ENCODE measurements at places on chromosomes 16 and 17. TPM values are rescaled to one million over a fixed set of nuclear protein-coding genes. Genes with fewer than 3 reads are reported as not detected.

Gene TP53TG3D
- polyA plus RNA-seq: 0.68 TPM

Gene CLEC19A
- not detected for polyA plus RNA-seq

Gene TMEM88
- not detected for polyA plus RNA-seq

DNA sequence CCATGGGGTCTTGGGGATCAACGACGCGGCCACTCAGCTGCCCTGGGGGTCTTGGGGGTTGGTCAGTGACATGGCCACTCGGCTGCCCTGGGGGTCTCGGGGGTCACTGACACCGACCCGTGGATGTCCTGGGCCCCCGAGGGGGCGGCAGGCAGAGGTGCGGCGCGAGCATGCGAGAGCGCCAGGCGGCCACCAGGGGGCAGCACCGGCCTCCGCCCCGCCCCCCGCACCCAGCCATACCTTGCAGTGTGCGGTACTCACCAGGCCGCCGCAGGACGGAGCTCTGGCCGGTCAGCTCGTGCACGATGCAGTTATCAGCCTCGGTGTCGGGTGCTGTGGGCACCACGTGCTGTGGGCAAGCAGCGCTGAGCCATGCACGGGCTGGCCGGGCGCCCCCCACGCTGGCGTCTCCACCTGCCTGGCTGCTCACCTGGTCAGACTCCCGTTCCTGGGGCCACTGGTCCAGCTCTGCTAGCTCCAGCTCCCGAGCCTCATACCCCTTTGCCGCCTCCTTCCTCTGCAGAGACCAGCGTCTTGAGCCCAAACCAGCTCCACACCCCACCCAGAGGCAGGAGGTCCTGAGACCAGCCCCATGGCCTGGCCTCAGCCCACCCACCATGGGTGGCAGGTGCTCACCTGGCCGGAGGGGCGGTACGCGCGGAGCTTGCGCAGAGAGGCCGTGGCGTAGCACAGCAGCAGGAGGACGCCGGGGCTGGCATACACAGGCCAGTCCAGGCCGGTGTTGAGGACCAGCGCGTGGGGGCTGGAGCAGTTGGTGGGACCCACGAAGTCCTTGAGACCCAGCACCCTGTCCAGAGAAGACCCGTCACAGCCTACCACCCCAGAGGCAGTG lies 31.2 kb downstream of the CTU2 start:
- H3K36me3 ChIP-seq: no peaks in the 10 kb centered on the region
- DNase-seq: peak; percentile 66
- no peak overlapping the region for H3K4me3 ChIP-seq
- H3K4me1 ChIP-seq: no peaks in the 10 kb centered on the region
- no peak overlapping the region for H3K27ac ChIP-seq

DNA sequence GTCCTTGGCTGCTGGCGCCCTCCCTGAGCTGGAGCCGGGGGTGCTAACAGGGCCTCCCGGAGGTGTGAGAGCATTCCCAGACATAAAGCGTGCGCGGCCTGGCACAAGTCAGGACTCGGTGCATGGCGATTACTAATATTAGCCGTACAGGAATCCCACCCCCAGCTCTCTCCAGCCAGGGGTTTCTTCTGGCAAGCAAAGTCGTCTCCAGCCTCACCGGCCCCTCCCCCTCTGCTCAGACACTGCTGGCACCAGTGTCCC lies 5.0 kb downstream of the CASKIN1 start:
- H3K27ac ChIP-seq: no peak overlapping the region
- H3K36me3 ChIP-seq: no peaks in the 10 kb centered on the region
- H3K27me3 ChIP-seq: peaks cover 40% of the 10 kb centered on the region
- DNase-seq: no peak
- peaks cover 5% of the 10 kb centered on the region for H3K4me1 ChIP-seq
- H3K4me3 ChIP-seq: no peak overlapping the region

DNA sequence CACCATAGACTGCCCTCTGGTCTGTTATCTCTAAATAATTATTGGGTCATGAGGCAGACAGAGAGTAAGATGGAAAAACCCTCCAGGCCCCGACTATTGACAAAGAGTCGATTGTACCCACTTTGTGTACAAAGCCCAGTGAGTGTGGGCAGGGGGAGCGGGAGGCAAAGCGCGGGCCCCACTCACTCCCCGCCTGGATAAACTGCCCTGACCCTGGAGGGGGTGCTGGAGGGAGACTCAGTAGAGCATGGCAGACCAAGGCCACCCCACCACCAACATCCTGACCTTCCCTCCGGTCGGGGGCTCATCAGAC lies 11.2 kb upstream of the CPSF4L start:
- no peaks in the 10 kb centered on the region for H3K36me3 ChIP-seq
- H3K27me3 ChIP-seq: no peaks in the 10 kb centered on the region
- no peak overlapping the region for H3K27ac ChIP-seq

- peaks cover 77% of the 10 kb centered on the region for H3K27me3 ChIP-seq
- H3K4me3 ChIP-seq: peak within 1 kb of the TSS; percentile 74
- no peak within 1 kb of the TSS for H3K27ac ChIP-seq
- H3K4me1 ChIP-seq: peaks cover 13% of the 10 kb centered on the region
- H3K36me3 ChIP-seq: no peaks in the 10 kb centered on the region
Measured at GRCh38 chr17:46851029-46851741, at the start of gene WNT9B. WNT9B (plus strand) TSS chr17:46851583; CDS start chr17:46851639, 56 bp downstream.

- peak overlapping the region; percentile 85 for H3K4me3 ChIP-seq
- H3K4me1 ChIP-seq: peaks cover 48% of the 10 kb centered on the region
- no peak overlapping the region for H3K27ac ChIP-seq
- H3K36me3 ChIP-seq: peaks cover 4% of the 10 kb centered on the region
- DNase-seq: no peak
Measured at GRCh38 chr17:42111265-42111636, 1.3 kb downstream of the DHX58 start.

GRCh38 chr17:77542011-77542410 lies 401.2 kb downstream of the SEC14L1 start:
- no peak overlapping the region for H3K27ac ChIP-seq
- H3K4me3 ChIP-seq: peak overlapping the region; percentile 42
- H3K27me3 ChIP-seq: peaks cover 30% of the 10 kb centered on the region
- peaks cover 4% of the 10 kb centered on the region for H3K4me1 ChIP-seq
- DNase-seq: no peak
- H3K36me3 ChIP-seq: no peaks in the 10 kb centered on the region

GRCh38 chr17:13596241-13596923 lies 5.3 kb downstream of the HS3ST3A1 start:
- H3K4me3 ChIP-seq: no peak overlapping the region
- no peak overlapping the region for H3K27ac ChIP-seq
- DNase-seq: no peak
- H3K27me3 ChIP-seq: peaks cover 44% of the 10 kb centered on the region
- peaks cover 3% of the 10 kb centered on the region for H3K4me1 ChIP-seq
- H3K36me3 ChIP-seq: no peaks in the 10 kb centered on the region

GRCh38 chr17:3630781-3631180 lies 5.3 kb downstream of the SHPK start:
- no peak overlapping the region for H3K27ac ChIP-seq
- H3K36me3 ChIP-seq: peaks cover 5% of the 10 kb centered on the region
- H3K27me3 ChIP-seq: no peaks in the 10 kb centered on the region
- no peak overlapping the region for H3K4me3 ChIP-seq
- peaks cover 15% of the 10 kb centered on the region for H3K4me1 ChIP-seq
- DNase-seq: no peak

DNA sequence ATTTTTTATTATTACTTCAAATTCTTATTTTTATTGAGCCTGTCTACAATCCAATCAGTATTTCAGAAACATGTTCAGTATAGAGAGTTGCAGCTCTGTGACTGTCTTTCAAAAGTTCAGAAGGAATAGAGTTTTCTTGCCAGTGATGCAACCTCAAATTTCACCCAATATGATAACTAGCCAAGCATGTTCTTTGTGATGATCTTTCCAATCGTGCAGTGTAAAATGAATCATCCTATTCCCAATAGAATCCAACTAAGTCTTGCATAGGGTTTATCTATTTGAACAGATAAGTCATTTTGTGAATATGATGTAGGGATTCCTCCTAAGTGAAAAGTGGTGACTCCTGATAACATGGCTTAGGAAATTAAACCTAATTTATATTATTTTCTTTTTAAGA lies 937.8 kb downstream of the KCNJ2 start:
- no peaks in the 10 kb centered on the region for H3K36me3 ChIP-seq
- DNase-seq: no peak
- no peak overlapping the region for H3K27ac ChIP-seq
- H3K4me3 ChIP-seq: no peak overlapping the region

DNA sequence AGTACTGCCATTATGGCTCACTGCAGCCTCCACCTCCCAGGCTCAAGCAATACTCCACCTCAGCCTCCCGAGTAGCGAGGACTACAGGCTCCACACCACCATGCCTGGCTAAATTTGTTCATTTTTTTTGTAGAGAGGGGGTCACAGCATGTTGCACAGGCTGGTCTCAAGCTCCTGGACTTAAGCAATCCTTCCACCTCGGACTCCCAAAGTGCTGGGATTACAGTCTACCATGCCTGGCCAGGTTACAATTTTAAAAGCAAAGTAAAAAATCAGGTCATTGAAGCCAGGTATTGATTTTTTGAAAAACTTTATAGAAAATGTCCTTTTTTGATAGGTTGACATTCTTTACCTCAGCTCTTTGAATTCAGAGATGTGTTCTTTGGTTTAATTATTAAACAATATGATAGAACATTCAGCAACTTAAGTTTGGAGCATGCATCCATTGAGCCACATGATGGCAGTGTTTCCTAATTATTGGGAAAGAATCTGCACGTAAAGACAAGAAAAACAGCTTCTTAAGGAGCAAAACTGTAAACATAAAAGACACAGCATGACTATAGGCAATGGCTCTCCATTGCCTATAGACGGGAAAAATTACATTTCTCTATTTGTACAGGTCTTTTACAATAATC lies 1.7 kb upstream of the SLC16A11 start:
- peaks cover 4% of the 10 kb centered on the region for H3K27me3 ChIP-seq
- peaks cover 42% of the 10 kb centered on the region for H3K4me1 ChIP-seq
- DNase-seq: peak; percentile 63
- peak overlapping the region; percentile 40 for H3K27ac ChIP-seq
- peak overlapping the region; percentile 86 for H3K4me3 ChIP-seq

DNA sequence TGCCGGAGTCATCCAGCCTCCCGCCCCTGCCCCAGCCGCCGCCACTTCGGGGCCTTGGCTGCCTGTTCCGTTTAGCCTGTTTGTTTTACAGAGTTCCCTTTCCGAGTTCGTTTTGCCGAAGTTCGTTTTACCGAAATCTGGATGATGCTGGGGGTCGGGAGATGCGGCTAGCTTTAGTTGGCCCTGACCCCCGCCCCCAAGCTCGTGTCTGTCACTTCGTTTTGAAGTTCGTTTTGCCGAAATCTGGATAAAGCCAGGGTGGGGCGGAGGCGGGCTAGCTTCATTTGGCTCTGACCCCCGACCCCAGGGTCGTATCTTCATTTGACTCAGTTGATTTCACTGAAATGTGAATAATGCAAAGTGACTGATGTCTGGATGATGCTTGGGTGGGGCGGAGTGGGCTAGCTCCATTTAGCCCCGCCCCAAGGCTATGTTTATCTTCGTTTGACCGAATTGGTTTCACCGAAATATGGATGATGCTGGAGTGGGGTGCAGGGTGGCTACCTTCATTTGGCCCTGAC lies 591 bp downstream of the PSMD7 start:
- peaks cover 36% of the 10 kb centered on the region for H3K4me1 ChIP-seq
- peak overlapping the region; percentile 96 for H3K27ac ChIP-seq
- peak overlapping the region; percentile 94 for H3K4me3 ChIP-seq

DNA sequence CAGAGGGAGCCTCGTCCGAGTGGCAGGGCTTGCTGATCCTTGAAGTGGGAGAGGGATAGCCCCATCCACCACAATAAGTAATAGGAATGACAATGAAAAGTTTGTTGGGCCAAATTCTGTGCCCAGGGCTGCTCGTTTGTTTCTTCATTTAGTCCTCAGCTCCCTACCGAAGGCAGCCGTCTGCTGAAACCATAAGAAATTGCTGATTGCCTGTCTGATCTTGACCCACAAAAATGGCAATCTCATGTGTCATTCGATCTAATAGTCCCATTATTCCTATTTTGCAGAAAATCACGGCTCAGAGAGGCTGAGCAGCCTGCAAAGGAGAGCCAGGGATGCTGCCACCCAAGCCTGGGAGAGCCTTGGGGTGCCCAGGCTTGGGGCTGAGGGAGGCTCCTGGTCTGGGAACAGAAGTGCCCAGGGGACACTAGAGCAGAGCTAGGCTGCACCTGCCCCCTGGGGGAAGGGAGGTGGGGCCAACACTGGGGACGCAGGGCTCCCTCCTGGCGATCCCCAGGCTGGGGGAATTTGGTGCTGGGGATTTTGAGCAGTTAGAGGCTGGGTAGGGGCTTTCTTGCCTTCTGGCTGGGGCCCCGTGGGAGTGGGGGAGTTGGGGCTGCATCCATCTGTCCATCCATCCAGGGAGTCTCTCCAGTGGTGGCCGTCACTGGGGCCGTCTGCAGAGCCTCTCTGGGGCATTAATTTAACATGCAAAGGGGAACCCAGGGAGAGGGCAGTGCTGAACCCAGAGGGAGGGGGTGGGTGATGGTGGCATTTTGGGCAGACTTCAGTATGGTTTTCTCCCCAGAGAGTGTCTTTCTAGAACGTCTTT lies 53.5 kb downstream of the SOCS1 start:
- DNase-seq: no peak
- H3K27ac ChIP-seq: peak overlapping the region; percentile 39
- H3K36me3 ChIP-seq: no peaks in the 10 kb centered on the region
- no peaks in the 10 kb centered on the region for H3K27me3 ChIP-seq
- peaks cover 17% of the 10 kb centered on the region for H3K4me1 ChIP-seq
- peak overlapping the region; percentile 10 for H3K4me3 ChIP-seq

GRCh38 chr16:51305337-51305736 lies 154.3 kb upstream of the SALL1 start:
- H3K27ac ChIP-seq: no peak overlapping the region
- no peaks in the 10 kb centered on the region for H3K36me3 ChIP-seq
- no peaks in the 10 kb centered on the region for H3K27me3 ChIP-seq
- H3K4me3 ChIP-seq: no peak overlapping the region
- no peaks in the 10 kb centered on the region for H3K4me1 ChIP-seq

- DNase-seq: peak; percentile 85
- peak within 1 kb of the TSS; percentile 89 for H3K27ac ChIP-seq
- peaks cover 20% of the 10 kb centered on the region for H3K4me1 ChIP-seq
- peak within 1 kb of the TSS; percentile 97 for H3K4me3 ChIP-seq
Measured at GRCh38 chr17:58692239-58693055, at the start of gene RAD51C. RAD51C (plus strand) TSS chr17:58692602; CDS start chr17:58692644, 42 bp downstream.

GRCh38 chr16:53817117-53817755 lies 113.3 kb downstream of the FTO start:
- H3K27me3 ChIP-seq: no peaks in the 10 kb centered on the region
- no peak for DNase-seq
- no peak overlapping the region for H3K27ac ChIP-seq
- H3K36me3 ChIP-seq: peaks cover 18% of the 10 kb centered on the region
- H3K4me1 ChIP-seq: peaks cover 21% of the 10 kb centered on the region

DNA sequence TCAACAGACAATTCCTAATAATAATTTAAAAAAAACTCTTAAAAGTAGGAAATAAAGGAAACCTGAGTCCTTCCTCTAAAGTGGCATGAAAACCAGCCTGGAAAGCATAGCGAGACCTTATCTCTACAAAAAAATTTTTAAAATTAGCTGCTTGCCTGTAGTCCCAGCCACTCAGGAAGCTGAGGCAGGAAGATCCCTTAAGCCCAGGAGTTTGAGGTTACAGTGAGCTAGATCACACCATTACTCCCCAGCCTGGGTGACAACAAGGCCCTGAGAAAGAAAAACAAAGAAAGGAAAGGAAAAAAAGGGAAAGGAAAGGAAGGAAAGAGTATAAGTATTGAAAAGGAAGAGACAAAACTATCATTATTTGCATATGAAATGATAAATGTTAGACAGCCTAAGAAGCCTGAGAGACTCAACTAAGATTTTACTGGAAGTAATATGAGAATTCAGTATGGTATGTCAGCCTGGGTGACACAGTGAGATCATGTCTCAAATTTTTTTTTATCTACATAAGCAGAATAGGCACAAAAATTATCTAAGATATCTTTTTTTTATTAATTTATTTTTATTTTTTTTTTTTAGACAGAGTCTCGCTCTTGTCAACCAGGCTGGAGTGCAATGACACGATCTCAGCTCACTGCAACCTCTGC lies 113.0 kb downstream of the GOSR1 start:
- H3K36me3 ChIP-seq: no peaks in the 10 kb centered on the region
- peaks cover 7% of the 10 kb centered on the region for H3K27me3 ChIP-seq
- no peak for DNase-seq
- H3K4me1 ChIP-seq: no peaks in the 10 kb centered on the region

All from naive B cell (primary cell).